Activated CD4-positive, alpha-beta T cell treated with anti-CD3 and anti-CD28 coated beads, Interleukin-2, amount 10 ng/mL, durations not matched to agents 24 days and 14 days (primary cell): ENCODE measurements at places on chromosomes 2 and 18. TPM values are rescaled to one million over a fixed set of nuclear protein-coding genes. Genes with fewer than 3 reads are reported as not detected.

- no peak for DNase-seq
These were observed 928 bp downstream of the NAGK start for GRCh38 chr2:71069376-71069775.

DNA sequence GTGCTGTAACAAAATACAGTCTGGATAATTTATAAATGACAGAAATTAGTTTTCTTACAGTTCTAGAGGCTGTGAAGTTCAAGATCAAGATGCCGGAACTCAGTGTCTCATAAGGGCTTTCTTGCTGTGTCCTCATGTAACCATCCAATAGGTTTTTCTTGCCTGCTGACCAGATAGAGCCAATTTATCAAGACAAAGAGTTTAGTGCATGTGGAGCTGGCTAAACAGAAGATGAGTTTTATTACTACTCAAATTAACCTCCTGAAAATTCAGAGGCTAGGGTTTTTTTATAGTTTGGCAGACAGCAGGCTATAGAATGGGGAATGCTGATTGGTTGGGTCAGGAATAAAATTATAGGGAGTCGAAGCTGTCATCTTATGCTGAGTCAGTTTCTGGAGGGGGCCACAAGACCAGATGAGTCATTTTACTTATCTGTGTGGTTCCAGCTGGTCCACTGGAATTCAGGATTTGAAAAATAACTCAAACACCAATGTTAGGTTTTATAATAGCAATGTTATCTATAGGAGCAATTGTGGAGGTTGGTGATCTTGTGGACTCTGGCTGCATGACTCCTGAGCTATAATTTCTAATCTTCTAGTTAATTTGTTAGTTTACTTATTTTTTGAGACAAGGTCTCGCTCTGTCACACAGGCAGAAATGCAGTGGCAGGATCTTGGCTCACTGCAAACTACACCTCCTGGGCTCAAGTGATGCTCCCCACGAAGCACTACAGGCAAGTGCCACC lies 3.2 kb upstream of the PDK1 start:
- peak; percentile 27 for DNase-seq

DNA sequence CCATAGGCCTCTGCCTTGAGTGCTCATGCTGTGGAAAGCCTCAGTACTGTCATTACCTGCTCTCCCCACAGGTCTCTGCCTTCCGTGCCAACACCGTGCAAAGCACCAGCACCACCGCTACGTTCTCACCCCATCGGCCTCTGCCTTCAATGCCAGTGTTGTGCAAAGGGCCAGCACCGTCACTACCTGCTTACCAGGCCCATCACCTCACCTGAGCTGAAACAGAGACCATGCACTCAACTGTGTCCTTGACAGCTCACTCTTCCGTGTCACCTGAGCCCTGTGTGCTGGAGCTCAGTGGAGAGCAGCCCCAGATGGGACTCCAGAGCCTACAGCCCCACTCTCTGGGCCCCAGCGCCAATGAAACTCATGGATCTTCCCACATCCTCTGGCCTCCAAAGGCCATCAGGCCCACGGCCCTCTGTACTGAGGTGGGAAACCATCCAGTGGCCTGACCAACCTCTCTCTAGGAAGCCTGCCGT lies 62.7 kb downstream of the ZNF516 start:
- no peak for DNase-seq

DNA sequence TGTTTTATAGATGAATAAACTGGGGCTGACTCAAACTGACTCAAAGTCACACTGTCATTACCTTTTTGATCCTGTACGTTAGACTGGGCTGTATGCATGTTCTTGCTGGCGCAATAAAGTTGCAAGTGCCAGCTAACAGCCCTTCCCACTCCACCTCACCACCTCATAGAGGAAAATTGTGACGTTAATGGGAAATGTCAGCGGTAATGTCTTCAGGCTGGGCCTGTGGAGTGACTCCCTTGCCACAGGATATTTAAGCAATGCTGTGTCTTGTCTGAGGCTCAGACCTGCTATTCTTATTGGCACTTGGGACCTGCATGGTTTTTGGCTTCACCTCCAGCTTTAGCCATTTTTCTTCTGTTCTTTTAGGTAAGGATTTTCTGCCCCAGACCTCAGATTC lies 25.2 kb upstream of the CASP10 start:
- no peak for DNase-seq

- DNase-seq: peak; percentile 31
These were observed 39.1 kb downstream of the CUL3 start for GRCh38 chr2:224545884-224546644.

DNA sequence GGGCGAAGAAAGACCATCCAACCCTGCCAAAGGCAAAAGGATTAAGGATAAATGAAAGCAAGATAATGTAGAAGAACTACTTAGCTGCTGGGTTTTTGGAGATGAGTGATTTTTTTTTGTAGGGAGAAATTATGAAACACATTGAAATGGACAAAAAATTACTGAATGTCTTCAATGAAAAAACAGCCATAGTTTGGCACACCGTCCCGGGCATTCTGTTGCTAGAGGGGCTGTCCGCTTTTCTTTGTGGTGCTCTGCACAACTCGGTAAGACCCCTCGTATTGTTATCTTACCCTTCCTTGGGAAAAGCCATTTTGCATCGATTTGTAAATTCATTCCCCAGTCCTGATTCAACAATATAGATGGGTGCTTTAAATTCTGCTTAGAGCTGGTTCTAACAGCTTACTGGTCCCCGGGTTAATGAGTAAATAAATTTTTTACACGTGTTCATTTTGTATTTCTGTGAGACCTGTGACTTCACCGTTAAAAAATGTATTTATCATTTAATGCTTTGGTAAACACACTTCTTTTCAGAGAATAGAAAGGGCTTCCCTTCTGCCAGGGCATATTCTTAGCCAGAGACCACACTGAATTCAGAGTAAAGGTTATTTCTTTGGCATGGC lies 912 bp upstream of the LAPTM4A start:
- DNase-seq: no peak

DNA sequence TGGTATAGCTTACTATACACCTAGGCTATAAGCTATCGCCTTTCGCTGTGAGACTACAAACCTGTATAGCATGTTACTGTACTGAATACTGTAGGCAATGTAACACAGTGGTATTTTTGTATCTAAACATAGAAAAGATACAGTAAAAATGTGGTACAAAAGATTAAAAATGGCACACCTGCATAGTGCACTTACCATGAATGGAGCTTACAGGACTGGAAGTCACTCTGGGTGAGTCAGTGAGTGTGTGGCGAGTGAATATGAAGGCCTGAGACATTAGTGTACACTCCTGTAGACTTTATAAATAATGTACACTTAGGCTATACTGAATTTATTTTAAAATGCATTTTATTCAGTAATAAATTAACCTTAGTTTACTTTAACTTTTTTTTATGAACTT lies 258.2 kb upstream of the SP5 start:
- DNase-seq: no peak

GRCh38 chr18:51193621-51194287 lies 3.7 kb downstream of the MEX3C start:
- DNase-seq: no peak

- no peak for DNase-seq
These were observed 12.3 kb upstream of the ASNSD1 start for GRCh38 chr2:189648846-189649509.

GRCh38 chr2:160317181-160318099 lies 117.4 kb upstream of the ITGB6 start:
- no peak for DNase-seq

POTEJ gene
- total RNA-seq: not detected in 2 replicates

KLHL14 gene
- total RNA-seq: not detected in 2 replicates

TSPYL6 gene
- total RNA-seq: not detected in 2 replicates
